ENCODE measurements at places on chromosomes 12 and 14.

DNA sequence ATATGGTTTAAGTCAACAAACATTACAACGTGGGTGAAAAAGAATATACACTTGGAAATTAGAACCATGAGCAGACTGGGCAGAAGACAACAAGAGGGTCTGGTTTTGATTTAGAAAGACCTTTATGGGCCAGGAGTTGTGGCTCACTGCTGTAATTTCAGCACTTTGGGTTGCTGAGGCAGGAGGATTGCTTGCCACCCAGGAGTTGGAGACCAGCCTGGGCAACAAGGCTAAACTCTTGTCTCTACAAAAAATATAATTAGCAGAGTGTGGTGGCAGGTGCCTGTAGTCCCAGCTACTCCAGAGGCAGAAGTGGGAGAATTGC, 2.7 kb upstream of the NFKBIA start:
- peak overlapping the region; percentile 98 for H3K27ac ChIP-seq
- H3K27me3 ChIP-seq = no peaks in the 10 kb centered on the region
- no peak overlapping the region for H3K4me3 ChIP-seq
- DNase-seq = no peak

DNA sequence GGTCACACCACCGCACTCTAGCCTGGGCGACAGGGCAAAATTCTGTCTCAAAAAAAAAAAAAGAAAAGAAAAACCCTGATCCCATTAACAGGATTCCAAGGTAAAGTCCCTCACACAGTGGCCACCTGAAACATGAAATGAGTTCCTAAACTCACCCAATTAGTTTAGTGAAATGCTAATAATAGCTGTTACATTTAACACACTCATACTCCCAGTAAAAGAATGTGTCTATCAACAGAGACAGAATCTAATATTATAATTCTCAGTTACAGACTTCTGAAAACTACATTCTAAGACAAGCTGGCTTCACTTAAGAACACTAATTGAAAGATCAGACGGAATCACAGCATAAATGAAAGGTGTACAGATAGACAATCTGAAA, 44.2 kb downstream of the DUSP16 start:
- no peak overlapping the region for H3K4me3 ChIP-seq
- H3K27ac ChIP-seq = no peak overlapping the region
- H3K36me3 ChIP-seq = no peaks in the 10 kb centered on the region
- DNase-seq = no peak

DNA sequence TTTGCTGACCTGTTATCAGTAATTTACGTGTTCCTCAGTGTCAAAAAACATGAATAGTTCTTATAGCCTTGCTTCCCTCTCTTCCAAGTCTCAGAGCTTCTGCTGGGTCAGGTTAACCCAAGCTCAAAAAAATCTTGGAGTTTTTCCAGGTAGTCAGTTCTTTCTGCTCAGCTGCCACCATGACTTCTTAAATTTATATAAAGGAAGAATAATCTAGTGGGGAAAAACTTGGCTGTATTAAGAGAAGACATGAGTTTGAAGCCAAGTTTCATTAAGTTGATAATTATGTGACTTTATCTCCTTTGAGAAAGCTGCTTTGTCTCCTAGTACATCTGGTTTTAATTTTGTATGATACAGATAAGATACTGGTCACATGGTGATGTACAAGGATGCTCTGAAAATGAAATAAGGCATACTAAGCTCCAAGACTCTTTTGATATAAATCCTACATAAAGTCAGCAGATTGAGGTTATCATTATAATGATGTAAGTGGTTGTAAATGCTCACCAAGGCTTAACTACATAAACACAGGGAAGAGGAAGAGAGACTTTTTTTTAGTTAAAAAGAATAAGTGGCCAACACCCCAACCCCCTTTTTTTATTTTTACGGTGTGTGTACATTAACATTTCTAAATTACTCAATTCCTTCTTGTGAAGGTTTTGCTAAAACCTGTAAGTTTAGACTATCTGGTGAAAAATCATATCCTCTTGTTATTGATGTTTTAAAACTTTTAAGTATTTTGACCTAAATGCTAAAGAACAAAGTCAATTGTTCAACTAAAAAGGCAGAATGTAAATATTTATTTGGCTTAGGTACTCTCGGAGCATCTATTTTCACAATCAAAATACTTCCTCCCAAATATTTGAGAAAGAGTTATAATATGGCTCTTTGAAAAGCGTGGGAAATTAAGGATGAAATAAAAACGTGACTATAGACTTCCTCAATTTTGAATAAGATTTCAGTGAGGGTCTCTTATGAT, 84.1 kb upstream of the SLC38A2 start:
- no peaks in the 10 kb centered on the region for H3K36me3 ChIP-seq
- peak overlapping the region; percentile 72 for H3K27ac ChIP-seq
- DNase-seq = peak; percentile 67
- peaks cover 26% of the 10 kb centered on the region for H3K4me1 ChIP-seq

- no peaks in the 10 kb centered on the region for H3K36me3 ChIP-seq
- H3K27me3 ChIP-seq = no peaks in the 10 kb centered on the region
- H3K27ac ChIP-seq = no peak overlapping the region
Observed at GRCh38 chr12:56346675-56347074, 8.0 kb downstream of the IL23A start.

- H3K27ac ChIP-seq = no peak overlapping the region
- DNase-seq = no peak
- H3K4me3 ChIP-seq = no peak overlapping the region
- no peaks in the 10 kb centered on the region for H3K27me3 ChIP-seq
Observed at GRCh38 chr14:69756298-69756697, 10.6 kb upstream of the SRSF5 start.

DNA sequence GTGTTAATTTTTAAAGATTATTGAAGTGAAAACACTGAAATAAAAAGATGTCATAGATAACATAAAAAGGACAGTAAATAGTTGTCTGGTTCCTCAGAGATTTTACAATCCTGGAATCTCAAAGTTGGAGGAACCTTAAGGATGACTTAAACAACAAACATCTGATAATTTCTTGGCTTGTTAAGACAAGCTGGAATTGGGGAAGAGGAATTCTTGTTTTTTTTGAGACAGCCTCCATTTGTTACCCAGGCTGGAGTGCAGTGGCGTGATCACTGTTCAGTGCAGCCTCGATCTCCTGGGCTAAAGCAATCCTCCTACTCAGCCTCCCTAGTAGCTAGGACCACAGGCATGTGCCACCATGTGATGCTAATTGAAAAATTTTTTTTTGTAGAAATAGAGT, 2.3 kb downstream of the ZNF410 start:
- H3K27me3 ChIP-seq = no peaks in the 10 kb centered on the region
- peak overlapping the region; percentile 90 for H3K27ac ChIP-seq
- H3K4me1 ChIP-seq = peaks cover 6% of the 10 kb centered on the region
- no peak for DNase-seq
